ENCODE measurements at places on chromosomes 4 and X.

GRCh38 chr4:136651932-136652331, 880.4 kb downstream of the PCDH18 start:
- DNase-seq = no peak

GRCh38 chr4:4763822-4764557, 95.5 kb upstream of the MSX1 start:
- no peak for DNase-seq

DNA sequence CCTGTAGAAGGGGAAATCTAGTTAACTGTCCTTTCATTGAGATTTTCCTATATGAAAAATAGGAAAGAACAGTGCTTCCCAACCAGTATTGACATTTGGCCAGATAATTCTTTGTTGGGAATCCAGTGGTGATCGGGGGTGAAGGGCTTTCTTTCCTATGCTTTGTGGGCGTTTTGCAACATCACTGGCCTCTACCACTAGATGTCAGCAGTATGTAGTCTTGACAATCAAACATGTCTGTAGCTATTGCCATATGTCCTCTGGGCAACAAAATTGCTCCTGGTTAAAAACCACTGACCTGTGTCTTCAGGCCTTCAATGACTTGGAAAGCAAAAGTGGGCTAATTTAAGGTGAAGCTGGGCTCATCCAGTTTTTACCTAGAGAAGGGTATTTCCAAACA, 658.5 kb downstream of the DACH2 start:
- no peak for DNase-seq

DNA sequence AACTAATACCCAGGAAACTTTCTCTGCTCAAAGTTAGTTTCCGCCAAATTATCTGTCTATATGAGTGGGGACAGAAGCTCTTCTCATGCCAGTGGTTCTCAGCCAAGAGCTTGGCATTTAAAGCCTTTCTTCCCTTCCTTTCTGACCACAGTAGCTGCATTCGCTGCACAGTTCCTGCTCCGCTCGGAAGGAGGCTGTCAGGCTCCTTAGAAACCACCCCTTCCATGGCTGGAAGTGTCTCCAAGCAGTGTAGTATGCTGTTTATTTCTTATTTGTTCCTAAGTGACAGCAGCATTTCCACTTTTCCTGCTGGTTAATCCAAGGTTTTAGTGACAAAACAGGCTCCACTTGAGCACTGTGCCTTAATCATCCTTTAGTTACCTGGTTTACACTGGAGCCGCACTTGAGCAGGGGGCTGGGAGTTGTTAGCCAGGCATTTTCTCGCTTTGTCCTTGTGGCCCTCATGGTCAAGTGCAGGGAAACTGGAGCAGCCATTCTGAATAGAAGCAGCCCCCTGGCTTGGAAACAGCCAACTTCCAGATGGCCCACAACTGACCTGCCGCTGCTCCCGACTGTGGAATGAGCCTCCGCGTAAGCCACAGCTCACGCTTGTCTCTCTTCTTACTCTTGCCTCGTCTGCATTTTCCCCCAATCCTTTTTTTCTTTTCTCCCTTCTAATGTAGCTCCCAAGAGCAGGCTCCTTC, 739.4 kb upstream of the TENM3 start:
- no peak for DNase-seq

DNA sequence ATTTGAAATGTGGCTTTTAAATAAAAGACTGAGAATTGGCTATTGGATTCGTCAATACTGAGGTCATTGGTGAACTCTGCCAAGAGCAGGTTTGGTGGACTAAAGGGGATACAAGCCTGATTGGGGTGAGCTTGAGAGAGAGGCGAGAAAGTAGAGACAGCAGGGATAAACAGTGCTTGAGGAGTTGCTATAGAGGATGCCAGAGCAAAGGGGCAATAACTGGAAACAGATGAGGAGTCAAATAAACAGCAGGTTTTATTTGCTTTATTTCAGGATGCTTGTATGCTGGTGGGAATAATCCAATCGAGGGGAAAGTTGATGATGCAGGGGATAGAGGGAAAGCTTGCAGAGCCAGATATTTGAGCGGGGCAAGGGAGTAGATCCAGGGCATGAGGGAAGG, 24.0 kb upstream of the ANXA3 start:
- no peak for DNase-seq

- no peak for DNase-seq
These were observed 83.9 kb upstream of the FAM241A start for GRCh38 chr4:112061207-112061817.

- DNase-seq = no peak
These were observed 23.6 kb upstream of the TBC1D14 start for GRCh38 chr4:6885953-6886557.

GRCh38 chrX:151396042-151396824, 773 bp upstream of the VMA21 start:
- DNase-seq = peak; percentile 12

GRCh38 chr4:76174216-76174615, 26.0 kb upstream of the NUP54 start:
- no peak for DNase-seq

- DNase-seq = no peak
These were observed 39.5 kb upstream of the RASL11B start for GRCh38 chr4:52822583-52822971.

- DNase-seq = no peak
These were observed 91.5 kb downstream of the GEMIN8 start for GRCh38 chrX:13938051-13938828.

- no peak for DNase-seq
These were observed 27.7 kb downstream of the HERC3 start for GRCh38 chr4:88619971-88620370.

DNA sequence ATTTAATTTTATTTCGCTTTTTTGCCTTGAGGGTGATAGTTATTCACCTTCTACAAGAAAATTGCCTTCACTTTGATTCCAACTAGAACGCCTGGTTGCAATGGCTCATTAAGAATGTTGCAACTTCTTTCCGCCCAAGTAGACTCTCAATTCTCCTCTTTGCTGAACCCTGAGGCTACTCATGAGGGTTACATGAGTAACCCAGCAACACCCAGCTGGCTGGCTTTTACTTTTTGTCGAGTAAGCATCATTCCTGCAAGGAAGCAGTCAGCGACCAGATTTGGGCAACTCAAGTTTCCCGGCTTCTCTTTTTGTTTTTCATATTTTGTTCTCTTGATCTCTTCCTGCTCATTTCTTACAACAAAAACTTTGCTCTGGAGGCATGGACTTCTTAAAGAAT, 495.4 kb downstream of the PACRGL start:
- no peak for DNase-seq

DNA sequence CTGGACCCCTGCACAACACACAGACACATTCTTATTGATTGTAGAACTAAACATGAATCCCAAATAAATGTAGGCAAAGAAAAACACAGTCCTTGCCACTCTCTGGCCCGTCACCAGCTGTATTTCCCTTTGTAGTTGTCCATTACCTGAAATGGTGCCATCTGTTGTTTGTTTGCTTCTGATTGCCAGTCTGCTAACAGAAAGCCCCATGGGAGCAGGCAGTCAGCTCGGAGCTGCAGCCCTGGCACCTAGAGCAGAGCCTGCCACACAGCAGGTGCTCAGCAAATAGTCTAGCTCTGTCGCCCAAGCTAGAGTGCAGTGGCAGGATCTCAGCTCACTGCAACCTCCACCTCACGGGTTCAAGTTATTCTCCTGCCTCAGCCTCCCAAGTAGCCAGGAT, 28.9 kb downstream of the CPLX1 start:
- DNase-seq = no peak

DNA sequence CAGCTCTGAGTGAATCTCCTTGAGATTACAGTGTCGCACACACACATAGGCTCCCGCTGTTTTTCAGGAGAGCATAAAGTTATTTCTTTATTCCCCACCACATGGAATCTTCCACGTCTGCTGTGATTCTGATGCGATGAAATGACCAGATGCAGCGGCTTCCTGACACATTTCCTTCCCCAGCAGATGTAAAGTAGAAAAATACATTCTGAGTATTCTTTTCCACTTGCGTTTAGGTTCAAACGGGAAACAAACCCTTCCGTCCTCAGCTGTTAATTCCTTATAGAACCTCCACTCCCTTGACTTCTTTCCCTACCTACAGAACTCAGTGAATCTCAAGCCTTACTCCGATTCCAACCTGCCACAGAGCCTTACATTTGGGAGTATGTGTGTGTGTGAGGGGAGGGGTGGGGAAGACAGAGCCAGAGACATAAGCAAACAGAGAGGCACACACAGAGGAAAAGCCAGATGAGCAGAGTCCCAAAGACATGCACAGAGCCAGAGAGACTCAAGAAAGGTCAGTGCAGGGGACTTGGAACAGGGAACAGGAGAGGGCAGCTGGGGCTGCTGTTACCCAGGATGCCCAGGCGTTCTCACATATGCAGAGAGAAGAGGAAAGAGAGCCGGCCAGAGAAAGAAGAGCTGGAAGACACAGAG, 47.3 kb downstream of the SETD7 start:
- DNase-seq = no peak

GRCh38 chr4:13302876-13303275, 181.3 kb downstream of the RAB28 start:
- no peak for DNase-seq

DNA sequence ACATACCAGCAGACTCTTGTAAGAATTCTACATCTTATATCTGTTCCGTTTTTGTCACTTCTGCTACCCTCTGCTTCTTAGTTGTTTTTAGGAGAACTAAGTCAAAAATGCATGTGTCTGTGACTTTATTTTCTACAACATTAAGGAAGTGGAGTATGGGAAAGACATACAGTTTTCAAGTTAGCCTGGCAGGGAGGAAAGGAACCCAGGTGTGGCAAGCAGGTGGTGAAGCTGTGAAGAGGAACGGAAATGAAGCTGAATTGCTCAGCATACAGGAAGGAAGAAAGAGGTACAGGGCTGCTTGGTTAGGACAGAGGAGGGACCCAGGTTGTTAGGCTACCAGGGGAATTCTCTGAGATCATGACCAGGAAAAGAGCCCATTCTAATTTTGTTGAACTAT, 9.4 kb downstream of the GPRIN3 start:
- DNase-seq = no peak
